ENCODE measurements at places on chromosomes 16 and 17.

- H3K36me3 ChIP-seq = no peaks in the 10 kb centered on the region
- no peak overlapping the region for H3K4me3 ChIP-seq
- H3K27me3 ChIP-seq = no peaks in the 10 kb centered on the region
- DNase-seq = peak; percentile 37
- no peaks in the 10 kb centered on the region for H3K4me1 ChIP-seq
Measured at GRCh38 chr17:17518014-17518413, 21.8 kb upstream of the RASD1 start.

GRCh38 chr17:82922646-82923045 lies 82.8 kb upstream of the ZNF750 start:
- no peak overlapping the region for H3K4me3 ChIP-seq
- no peaks in the 10 kb centered on the region for H3K4me1 ChIP-seq
- no peaks in the 10 kb centered on the region for H3K27me3 ChIP-seq
- H3K27ac ChIP-seq = no peak overlapping the region
- H3K36me3 ChIP-seq = no peaks in the 10 kb centered on the region
- peak; percentile 49 for DNase-seq

DNA sequence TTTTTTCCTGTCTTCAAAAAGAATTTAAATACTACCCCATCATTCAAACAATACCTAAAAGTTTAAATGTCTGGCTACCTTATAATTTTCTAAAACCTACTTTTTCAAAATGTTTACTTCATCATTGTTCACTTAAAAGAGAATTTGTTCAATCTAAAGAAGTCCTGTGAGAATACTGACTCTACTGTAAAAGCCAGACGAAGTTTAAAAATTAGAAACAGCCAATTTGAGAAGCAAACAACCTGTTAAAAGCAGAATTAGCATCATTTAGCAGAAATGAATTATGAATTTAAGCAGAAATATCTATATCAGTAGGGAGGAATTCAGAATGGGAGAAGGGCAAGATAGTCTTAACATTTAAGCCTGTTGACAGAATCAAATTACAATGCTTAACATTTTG lies 2.1 kb downstream of the SKA2 start:
- no peaks in the 10 kb centered on the region for H3K27me3 ChIP-seq
- H3K27ac ChIP-seq = no peak overlapping the region
- H3K36me3 ChIP-seq = no peaks in the 10 kb centered on the region
- DNase-seq = no peak
- no peak overlapping the region for H3K4me3 ChIP-seq

GRCh38 chr16:50282010-50282538 lies 15.7 kb downstream of the ADCY7 start:
- no peak overlapping the region for H3K27ac ChIP-seq
- H3K27me3 ChIP-seq = no peaks in the 10 kb centered on the region
- no peak overlapping the region for H3K4me3 ChIP-seq
- DNase-seq = peak; percentile 85
- no peaks in the 10 kb centered on the region for H3K36me3 ChIP-seq

GRCh38 chr17:34861864-34862263 lies 99.4 kb downstream of the CCT6B start:
- H3K27me3 ChIP-seq = no peaks in the 10 kb centered on the region
- H3K4me1 ChIP-seq = no peaks in the 10 kb centered on the region
- no peak for DNase-seq

GRCh38 chr17:54172096-54172984 lies 349.6 kb downstream of the KIF2B start:
- H3K27me3 ChIP-seq = no peaks in the 10 kb centered on the region
- DNase-seq = no peak
- no peaks in the 10 kb centered on the region for H3K4me1 ChIP-seq
- H3K27ac ChIP-seq = no peak overlapping the region
- no peak overlapping the region for H3K4me3 ChIP-seq

DNA sequence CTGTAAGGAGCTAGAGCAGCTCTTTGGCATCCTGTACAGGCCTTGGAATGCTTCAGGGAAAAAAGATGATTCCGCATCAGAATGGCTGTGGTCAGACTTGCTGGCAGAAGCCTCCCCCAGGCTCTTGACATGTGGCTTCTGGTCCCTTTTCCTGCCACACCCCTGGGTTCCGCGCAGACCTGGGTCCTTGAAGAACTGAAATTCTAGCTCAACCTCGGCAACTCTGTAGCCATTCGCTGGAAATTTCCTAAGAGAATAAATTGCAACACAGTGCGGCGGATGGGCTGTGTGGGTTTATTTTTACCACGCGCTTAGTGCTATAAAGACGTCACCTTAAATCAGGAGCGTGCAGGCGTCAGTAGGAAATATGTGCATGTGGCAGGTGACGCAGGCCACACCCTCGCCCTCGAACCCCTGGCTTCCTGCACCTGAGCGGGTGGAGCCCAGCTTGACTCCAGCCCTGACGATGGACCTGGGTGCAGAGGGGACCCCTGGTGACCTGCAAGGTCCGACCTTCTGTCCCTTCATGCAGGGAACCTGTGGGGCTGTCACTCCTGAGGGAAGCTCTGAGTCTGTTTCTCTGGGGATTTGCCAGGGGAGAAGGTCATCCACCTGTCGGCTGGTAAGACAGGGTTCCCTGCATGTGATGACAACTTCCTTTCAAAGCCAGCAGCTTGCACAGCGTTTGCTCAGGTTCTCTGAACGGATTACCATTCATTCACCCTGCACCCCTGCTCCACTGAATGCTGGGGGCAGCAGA lies 46.3 kb downstream of the METRNL start:
- no peak overlapping the region for H3K27ac ChIP-seq
- no peaks in the 10 kb centered on the region for H3K36me3 ChIP-seq
- no peaks in the 10 kb centered on the region for H3K4me1 ChIP-seq
- H3K4me3 ChIP-seq = no peak overlapping the region
- no peaks in the 10 kb centered on the region for H3K27me3 ChIP-seq
- peak; percentile 73 for DNase-seq

GRCh38 chr17:76643553-76644148 lies at the start of gene ST6GALNAC1:
Gene ST6GALNAC1, minus strand, starts transcription at chr17:76643757. Its CDS starts 119 bp downstream, at chr17:76643638.
- DNase-seq = no peak
- no peak within 1 kb of the TSS for H3K27ac ChIP-seq
- H3K4me1 ChIP-seq = no peaks in the 10 kb centered on the region
- no peaks in the 10 kb centered on the region for H3K27me3 ChIP-seq
- no peaks in the 10 kb centered on the region for H3K36me3 ChIP-seq

GRCh38 chr16:1723450-1724147 lies 17.6 kb downstream of the MAPK8IP3 start:
- H3K4me3 ChIP-seq = no peak overlapping the region
- peaks cover 24% of the 10 kb centered on the region for H3K4me1 ChIP-seq
- peaks cover 31% of the 10 kb centered on the region for H3K36me3 ChIP-seq
- no peaks in the 10 kb centered on the region for H3K27me3 ChIP-seq
- H3K27ac ChIP-seq = peak overlapping the region; percentile 75
- DNase-seq = no peak

DNA sequence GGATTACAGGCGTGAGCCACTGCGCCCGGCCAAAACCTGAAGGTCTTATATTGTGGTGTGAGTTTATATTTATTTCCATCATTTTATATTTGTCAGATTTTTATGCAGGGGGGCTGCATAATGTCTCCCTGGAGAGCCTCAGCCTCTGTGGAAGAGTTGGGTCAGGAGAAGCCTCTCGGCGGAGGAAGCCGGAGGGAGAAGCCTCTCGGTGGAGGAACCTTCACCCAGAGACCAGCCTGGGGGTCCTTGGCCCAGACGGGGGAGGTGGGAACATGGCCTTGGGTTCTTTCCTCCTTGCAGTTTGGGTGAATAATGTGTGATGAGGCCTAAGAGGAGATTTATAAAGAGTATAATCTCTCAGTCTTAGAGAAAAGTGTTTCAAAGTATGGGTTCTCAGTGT lies 22.4 kb upstream of the ZNF750 start:
- no peak overlapping the region for H3K27ac ChIP-seq
- H3K4me1 ChIP-seq = peaks cover 36% of the 10 kb centered on the region
- H3K36me3 ChIP-seq = no peaks in the 10 kb centered on the region

- DNase-seq = no peak
- H3K27me3 ChIP-seq = no peaks in the 10 kb centered on the region
- no peak overlapping the region for H3K27ac ChIP-seq
- no peaks in the 10 kb centered on the region for H3K4me1 ChIP-seq
Measured at GRCh38 chr17:41540921-41541625, 13.0 kb upstream of the KRT19 start.

DNA sequence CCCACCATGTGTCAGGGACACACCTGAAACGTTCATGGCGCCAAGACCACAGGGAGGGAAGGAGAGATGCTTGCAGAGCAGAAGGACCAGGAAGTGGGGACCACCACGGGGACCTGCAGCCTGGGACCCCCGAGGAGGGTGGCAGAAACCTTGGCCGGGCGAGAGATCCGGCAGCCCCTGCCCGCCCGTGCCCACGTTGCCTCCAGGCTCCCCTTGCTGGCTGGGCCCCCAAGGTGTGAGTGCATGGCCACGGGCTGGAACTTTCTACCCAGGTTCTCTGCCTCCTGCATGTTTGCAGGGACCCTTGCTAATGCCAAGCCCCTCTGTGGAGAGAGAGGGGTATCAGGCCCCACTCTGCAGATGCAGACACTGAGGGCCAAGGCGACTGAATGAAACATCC lies 50.4 kb downstream of the USP22 start:
- no peaks in the 10 kb centered on the region for H3K4me1 ChIP-seq
- no peaks in the 10 kb centered on the region for H3K27me3 ChIP-seq
- H3K36me3 ChIP-seq = no peaks in the 10 kb centered on the region
- DNase-seq = no peak

DNA sequence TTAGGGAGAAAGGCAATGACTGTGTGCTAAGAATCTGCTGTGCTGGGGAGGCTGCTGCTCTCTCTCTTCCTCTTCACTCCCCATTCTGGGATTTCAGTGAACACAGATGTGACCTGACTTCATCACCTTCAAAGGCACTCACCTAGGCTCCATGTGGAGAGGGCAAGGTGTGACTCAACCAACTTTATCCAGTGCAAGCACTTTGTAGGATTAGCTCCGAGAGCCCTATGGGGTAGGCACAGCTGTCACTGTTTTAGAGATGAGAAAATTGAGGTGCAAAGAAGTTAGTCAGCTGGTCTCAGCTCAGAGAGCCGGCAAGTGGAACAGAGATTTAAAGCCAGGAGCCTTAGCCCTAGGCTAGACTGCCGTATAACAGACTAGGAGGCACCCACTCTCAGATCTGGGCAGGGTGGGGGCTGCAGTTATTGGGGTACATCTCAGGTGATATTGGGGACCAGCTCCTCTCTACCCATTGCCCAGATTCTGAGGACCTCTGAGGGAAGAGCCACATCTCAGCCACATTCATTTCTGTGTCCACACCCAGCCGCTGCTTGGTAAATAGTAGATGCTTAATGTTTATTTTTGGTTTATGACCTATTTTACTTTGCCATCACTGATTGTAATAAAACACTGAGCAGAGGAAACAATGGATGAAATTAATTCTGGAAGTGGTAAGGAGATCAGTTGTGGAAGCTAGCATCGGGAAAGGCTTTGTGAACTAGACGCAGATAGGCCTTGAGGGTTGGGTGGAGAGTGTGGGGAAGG lies 138.8 kb downstream of the CCDC182 start:
- no peak overlapping the region for H3K4me3 ChIP-seq
- DNase-seq = no peak
- peaks cover 40% of the 10 kb centered on the region for H3K4me1 ChIP-seq
- no peaks in the 10 kb centered on the region for H3K36me3 ChIP-seq

DNA sequence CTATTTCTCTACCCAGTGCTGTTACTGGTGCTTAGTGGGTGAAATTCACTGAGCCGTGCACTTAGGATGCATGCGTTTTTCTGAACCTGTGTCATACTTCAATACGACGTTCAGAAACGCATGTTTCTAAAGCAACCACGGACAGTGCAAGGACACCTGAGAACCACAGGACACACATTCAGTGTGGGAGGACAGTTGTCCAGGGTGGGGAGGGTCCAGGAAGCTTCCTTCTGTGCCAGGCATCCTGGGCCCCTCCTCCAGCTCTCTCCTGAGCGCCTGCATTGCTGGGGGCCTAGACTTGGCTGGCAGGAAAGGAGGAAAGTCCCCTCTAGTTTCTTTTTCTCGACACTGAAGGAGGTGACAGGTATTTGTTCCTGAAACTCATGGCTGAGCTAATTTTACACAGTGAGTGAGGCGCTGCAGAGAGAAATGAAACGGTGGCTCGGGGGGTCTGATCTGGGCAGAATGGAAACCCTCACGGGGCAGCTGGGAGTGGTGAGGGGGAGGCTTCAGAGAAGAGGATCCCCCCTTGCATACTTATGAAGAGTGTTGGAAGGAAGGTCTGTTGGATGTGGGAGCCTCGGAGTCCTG lies 89.9 kb downstream of the IRF8 start:
- H3K27me3 ChIP-seq = peaks cover 6% of the 10 kb centered on the region
- H3K27ac ChIP-seq = no peak overlapping the region
- no peak overlapping the region for H3K4me3 ChIP-seq
- no peak for DNase-seq
- no peaks in the 10 kb centered on the region for H3K4me1 ChIP-seq

DNA sequence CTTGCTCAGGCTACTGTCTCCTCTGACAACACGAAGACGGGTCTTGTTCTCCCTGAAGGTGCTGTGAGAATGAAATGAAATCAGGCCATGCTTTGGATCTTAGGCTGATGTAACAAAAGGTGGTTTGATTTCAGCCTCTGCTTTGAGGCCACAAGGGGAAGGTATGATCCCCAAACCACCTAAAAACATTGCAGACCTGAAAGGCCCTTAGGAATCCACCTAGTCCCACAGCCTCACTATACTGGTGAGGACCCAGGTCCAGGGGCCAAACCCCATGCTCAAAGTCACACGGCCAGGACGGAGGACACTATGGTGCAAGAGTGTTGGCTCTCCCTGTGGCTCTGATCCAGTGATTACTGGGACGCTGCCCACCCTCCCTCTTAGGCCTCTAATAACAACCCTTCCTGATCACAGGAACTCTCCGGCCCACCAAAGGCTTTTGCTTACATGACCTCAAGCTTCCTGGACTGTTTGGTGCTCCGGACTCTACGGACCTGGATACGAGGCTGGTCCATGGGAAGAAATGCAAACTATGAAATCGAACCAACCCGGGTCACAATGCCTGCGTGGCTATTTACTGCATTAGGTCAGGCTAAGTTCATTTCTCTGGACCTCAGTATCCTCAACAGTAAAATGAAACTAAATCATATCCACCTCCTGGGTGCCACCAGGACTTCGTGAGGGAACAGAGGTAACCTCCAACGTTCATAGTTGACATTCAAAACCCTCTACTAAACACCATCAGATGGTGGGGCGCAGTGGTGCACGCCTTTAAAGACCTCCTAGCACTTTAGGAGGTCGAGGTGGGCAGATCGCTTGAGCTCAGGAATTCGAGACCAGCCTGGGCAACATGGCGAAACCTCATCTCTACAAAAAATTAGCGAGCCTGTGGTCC lies 1.5 kb downstream of the TRIM25 start:
- H3K36me3 ChIP-seq = peaks cover 14% of the 10 kb centered on the region
- DNase-seq = peak; percentile 75
- H3K4me3 ChIP-seq = peak overlapping the region; percentile 81
- H3K4me1 ChIP-seq = peaks cover 39% of the 10 kb centered on the region
- peak overlapping the region; percentile 88 for H3K27ac ChIP-seq
- no peaks in the 10 kb centered on the region for H3K27me3 ChIP-seq

All from psoas muscle (tissue), 8 donors.